ENCODE measurements at places on chromosomes 2 and 18. TPM values are rescaled to one million over a fixed set of nuclear protein-coding genes. Genes with fewer than 3 reads are reported as not detected.

Gene CRYBA2
- 5.9 TPM for total RNA-seq

Gene DNAJC5G
- total RNA-seq, result not detected

DNA sequence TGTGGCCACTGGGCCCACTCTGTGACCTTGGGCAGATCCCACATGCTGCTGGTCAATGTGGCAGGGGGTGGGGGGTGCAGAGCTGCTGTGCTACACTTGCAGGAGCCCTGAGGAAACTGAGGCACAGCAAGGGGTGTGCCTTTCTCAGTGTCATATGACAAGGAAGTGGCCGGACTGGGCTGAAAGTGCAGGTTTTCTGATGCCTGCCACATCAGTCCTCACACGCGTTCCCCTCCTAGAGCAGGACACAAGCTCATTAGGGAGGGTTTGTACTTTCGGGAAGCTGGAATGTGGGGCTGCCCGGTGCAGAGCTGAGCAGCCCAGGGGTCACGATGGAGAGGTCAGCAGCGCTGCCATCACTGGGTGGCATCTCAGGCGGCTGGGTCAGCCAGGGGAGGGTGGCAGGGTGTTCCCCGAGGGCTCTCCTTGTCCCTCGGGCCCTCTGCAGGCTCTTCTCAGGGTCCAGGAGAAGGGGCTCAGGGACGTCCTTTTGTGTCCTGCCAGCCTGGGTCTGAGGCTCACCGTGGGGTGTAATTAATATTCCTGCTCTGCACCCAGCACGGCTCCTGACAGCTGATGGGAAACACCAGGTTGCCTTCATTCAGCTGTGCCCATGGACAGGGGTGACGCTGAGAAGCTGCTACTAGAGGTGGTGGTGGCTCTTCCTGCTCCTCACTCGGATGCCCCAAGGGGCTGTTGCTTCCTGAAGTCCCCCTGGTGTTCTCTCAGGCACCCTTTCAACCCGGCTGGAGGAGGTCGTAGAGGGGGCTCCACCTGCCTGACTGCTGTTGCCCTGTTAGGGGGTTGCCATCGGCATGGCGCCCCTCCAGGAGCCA is 62.1 kb upstream of the HDAC4 start:
- DNase-seq, result no peak

DNA sequence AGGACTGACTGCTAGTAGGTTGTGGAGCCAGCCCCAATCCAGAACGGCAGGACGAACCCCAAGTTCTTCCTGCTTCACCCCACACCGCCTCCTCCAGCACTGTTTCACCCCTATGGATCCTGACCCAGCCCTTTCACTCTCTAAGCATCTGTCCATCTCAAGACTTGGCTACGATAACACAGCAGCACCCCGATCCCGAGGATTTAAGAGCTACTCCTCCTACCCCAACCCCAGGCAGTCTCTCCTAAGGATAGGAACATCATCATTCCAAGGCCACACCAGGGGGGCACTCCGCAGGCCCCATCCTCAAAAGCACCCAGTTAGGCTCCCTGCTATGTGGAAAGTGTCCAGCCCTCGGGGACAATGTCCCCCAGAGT is 645 bp downstream of the KCTD18 start:
- no peak for DNase-seq

Gene TOGARAM2
- 0.40 TPM for total RNA-seq

Measured in pancreas (tissue), 10 donors.